Activated CD4-positive, alpha-beta T cell treated with anti-CD3 and anti-CD28 coated beads for 24 hours (primary cell): ENCODE measurements at places on chromosomes 12 and 14.
A peak's percentile ranks its signal among the peaks of the same experiment; 100 is the strongest.

- DNase-seq: no peak
Measured at GRCh38 chr12:116406529-116406928, 129.0 kb upstream of the MED13L start.

- no peak for DNase-seq
Measured at GRCh38 chr14:67449096-67449495, 37.1 kb upstream of the PLEK2 start.

DNA sequence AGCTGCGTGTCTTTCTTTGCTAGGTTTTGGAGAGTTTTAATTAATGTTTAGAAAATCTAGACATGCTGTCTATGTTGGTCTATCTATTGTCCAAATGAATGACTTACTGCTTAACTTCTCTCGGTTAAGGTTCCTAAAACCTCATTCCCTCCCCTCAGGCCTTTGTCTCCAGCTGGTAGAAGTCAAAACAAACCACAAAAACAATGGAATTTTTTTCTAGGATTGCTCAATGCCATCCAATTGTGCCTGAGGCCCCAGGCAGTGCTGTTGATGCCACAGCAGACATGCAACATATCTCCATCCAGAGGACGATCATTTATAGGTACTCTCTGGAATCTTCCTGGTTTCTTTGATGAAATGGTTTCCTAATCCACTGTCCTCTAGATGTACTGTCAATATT is 448.2 kb upstream of the TBX3 start:
- no peak for DNase-seq

- DNase-seq: no peak
Measured at GRCh38 chr12:80173083-80173864, 73.9 kb downstream of the OTOGL start.

GRCh38 chr14:50736932-50737419 is 68.9 kb upstream of the SAV1 start:
- DNase-seq: no peak

DNA sequence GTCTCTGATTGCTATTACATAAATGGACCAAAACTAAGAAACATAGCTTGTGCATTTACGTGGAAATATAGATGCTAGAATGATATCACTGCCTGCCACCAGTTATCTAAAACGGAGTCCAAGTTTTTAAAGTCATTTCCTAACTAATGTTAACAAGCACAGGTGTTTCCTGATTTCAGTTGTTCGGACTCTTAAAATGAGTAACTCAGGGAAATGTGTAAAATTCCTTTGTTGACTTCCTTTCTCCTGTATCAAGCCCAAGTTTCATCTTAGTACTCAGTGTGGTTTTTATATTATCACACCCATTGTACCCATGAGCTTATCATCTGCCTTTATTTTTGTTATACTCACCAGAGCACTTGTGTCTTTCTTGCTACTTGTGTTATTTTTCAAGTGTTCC is 13.2 kb upstream of the PRKCH start:
- no peak for DNase-seq

GRCh38 chr14:100601914-100602313 is 14.7 kb upstream of the BEGAIN start:
- no peak for DNase-seq

DNA sequence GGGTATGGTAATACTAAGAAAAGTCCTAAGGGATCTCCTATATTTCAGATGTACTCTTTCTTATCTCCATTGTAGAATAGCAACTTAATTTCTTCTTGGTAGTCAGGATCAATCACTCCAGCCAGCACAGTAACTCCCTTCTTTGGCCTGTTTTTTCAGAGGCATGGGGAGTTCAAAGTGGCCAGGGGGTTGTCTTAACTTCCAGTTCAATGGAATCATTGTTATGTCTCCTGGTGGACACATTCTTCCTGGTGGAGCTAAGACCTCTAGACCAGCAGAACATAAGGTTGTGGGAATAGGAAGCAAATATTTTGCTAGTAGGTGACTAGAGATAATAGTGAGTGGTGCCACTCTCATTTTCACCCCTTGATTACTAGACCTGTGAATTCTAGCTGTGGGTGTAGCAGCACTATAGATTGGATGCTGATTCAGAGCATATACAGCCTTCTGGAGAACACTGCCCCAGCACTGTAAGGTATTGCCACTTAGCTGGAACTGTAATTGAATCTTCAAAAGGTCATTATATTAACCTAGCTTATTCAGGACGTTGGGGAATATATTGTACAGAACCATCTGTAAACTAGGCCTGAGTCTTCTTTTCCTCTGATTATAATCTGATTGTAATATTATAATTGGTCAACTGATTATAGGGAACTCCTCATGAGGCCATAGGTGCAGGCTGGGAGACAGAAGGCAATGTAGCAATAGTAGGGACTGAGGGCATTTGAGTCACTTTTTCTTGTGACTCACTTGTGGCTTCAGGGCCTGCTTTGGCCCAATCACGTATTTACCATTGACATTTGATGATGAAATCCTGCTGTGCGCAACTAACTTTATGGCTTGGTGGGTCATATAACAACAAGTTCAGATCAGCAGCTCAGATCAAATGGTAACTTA is 60.2 kb upstream of the ATP2B1 start:
- DNase-seq: no peak

DNA sequence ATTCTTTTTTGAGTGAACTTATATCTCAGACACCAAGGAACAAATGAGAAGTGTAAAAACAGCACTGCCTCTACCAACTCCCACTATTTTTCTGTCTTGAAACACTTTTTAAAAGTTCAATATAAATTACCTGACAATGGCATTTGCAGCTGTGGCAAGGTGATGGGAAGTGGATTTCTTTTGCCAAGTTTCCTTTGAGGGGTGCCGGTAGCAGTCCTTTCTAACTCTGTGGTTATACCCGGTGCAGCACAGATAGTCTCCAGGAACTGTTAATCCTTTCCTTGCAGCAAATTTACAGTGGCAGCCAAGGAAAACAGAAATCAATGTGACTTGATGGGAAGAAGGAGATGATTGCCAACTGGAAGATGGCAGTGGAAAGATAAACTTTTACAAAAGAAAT is 243.7 kb downstream of the BCAT1 start:
- no peak for DNase-seq

DNA sequence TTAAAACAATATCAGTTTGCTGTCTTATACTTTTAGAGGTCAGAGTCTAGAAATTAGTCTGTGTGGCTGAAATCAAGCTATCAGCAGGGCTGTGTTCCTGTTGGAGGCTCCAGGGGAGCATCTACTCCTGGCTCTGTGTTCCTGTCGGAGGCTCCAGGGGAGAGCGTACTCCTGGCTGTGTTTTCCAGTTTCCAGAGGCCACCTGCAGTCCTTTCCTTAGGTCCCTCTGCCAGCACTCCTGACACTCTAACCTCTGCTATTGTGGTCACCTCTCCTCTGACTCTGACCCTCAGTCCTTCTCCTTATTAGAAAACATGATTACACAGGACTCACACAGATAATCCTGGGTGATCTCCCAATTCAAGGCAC is 1140.7 kb upstream of the TMEM132C start:
- DNase-seq: no peak

- no peak for DNase-seq
Measured at GRCh38 chr14:97564334-97564733, 767.2 kb downstream of the VRK1 start.

DNA sequence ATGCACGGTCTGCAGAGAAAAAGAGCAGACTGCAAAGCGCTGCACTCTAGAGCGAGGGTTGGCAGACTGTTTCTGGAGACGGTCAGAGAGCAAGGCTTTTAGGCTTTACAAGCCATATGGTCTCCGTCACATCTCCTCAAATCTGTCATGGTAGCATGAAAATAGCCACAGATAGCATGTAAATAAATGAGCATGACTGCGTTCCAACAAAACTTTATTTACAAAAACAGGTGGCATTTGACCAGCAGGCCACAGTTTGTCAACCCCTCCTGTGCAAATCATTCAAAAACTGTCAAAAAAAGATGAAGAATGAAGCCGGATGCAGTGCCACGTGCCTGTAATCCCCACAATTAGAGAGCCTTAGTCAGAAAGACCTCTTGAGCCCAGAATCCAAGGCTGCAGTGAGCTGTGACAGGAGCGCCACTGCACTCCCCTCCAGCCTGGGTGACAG is 18.9 kb downstream of the SYNE3 start:
- DNase-seq: no peak

DNA sequence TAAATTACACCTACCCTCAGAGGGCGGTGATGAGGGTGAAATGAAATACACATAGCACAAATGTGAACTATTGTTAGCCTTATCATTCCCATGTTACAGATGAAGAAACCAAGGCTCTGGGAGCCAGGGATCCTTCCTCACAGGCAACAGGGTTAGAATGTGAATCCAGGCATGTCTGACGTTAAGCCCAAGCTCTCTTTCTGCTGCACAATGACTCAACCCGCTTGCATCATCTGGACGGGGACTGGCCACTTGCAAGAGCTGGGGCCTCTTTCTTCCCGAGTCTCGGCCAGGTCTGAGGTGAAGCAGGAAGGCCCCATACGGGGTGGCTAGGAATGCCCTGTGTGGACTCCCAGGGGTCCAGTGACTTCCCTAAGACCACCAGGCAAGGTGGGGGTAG is 105.2 kb downstream of the RBM19 start:
- no peak for DNase-seq

- DNase-seq: no peak
Measured at GRCh38 chr12:127270193-127270592, 996.8 kb upstream of the TMEM132C start.

- no peak for DNase-seq
Measured at GRCh38 chr12:130220706-130221100, 58.4 kb downstream of the FZD10 start.

- DNase-seq: no peak
Measured at GRCh38 chr12:124379938-124380754, 85.3 kb downstream of the RFLNA start.

- DNase-seq: no peak
Measured at GRCh38 chr12:76545486-76545885, 14.1 kb downstream of the OSBPL8 start.

DNA sequence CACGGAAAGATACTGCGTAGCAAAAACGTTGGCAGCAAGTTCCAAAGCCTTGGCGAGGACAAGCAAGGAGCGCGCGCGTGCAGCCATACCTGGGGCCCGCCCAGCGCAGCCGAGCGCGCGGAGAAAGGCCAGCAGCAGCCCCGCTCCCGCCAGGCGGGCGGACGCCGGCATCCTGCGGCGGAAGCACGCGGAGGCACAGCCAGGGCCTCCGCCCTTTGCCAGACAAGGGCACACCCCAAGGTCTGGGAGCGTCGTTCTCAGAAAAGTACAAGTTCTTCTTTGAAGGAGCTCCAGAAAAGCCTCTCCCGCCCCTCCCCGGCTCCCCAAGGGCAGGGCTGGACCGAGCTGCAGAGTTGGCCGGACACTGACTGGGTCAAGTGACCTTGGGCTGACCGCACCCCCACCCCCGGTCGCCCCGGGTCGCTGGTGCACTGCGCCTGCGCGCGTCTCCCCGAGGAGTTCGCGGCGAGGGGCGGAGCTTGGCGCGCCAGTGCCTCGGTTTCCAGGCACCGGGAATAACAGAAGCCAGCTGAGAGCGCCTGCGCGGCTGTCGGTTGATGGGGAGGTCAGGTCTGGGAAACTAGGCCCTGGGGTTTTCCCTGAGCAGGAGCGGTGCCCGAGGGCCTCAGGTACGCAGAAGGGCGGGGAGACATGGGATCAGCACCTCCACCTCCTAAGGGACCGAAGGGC is at the start of gene ZC2HC1C:
ZC2HC1C (plus strand) TSS at position 521 of the 690 bp plus-strand sequence. CDS start 933 bp downstream, outside the sequence.
- peak; percentile 63 for DNase-seq

DNA sequence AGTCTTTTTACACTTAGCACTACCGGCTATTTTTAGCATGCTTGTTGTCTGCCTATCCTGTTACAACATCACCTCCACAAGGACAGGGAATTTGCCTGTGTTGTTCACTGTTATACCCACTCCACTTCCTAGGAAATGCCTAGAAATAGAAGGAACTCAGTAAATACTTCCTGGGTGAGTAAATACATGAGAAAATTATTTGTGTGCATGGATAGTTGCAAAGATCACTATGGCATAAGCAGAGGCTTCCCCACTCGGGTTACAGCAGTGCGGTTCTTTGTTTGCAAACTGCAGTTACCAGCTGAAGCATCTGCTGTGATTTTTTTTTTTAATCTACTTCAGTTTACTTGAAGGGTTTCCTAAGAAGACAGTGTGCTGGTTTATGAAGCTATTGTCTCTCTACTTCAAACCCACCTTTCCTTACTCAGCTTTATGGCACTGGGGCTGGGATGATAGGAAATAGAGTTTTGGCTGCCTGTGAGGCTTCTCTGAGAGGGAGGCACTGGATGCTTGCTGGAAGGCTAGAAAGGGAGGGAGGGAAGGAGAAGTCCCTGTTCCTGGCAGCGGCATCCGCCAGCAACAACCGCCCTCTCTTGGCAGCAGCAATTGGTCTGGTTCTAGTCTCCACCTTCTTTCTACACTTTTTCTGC is 29.0 kb downstream of the PDE6H start:
- DNase-seq: no peak

- DNase-seq: no peak
Measured at GRCh38 chr14:101193845-101194372, 290.4 kb upstream of the RTL1 start.

- no peak for DNase-seq
Measured at GRCh38 chr14:100559455-100559854, 27.8 kb downstream of the BEGAIN start.

DNA sequence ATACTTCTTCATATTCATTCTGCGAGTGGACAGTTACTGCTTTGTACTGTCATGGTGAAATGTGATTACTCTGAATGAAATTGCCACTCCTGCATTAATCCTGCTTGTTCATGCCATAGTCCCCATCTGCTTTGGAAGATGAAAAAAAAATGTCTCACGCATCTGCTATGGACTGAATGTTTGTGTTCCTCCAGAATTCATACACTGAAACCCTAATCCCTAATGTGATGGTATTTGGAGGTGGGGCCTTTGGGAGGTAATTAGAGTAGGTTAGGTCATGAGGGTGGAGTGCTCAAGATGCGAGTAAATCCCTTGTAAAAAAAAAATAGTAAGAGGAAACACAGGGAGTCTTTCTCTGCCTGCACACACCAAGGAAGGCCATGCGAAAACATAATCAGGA is 427.2 kb downstream of the TMTC2 start:
- no peak for DNase-seq

DNA sequence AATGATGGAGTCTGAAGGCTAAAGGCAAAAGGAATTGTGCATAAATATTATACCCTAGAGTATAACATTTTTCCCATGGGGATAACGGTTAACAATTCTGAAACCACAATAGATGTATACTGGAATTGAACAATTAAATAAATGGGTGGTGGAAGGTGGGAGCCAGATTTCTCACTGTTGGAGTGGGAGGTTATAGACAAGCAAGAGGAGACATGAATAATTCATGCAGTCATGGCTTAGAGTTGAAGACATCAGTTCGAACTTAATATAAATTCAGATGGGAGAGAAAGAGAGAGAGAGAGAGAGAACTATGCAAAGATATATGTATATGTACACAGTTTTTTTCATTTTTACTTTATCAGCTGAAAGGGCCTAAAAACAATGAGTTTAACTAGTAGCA is 523.9 kb downstream of the FOXG1 start:
- no peak for DNase-seq

GRCh38 chr12:31369712-31370521 is 44.0 kb upstream of the SINHCAF start:
- no peak for DNase-seq
